ENCODE measurements at places on chromosomes 7 and 10.

GRCh38 chr7:112743811-112744210 is 46.4 kb downstream of the TMEM168 start:
- DNase-seq = no peak

DNA sequence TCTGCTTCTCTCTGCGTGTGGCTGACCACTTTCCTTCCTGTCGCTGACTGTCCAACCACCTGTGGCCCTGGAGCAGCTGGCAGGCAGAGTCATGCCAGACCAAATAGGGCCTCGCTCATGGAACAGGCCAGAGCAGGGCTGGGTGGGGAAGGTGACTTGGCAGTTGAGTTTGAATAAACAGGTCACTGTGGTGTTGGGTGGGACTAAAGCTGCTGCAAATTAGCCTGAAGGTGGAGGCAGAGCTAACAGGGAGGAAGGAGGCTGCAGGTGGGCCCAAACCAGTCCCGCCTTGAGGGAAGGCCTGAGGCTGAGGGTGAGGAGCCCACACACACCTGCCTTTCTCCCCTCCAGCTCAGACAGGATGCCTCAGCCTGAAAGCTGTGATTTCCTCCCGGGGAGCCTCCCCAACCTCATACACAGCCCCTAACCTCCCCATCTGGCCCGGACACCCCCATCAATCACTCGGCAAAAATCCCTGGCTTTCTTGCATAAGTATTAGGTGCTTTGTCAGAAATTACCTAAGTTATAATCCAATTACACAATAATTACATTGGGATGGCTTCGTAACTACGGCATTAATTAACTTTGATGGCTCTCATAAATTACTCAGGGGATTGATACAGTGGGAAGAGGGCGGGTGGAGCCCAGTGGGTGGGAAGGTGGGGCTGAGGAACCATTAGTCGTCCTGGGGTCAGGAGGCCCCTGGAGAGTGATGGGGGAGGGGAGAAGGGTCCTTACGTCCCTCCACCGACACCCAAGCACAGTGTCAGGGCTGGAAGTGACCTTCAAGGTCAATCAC is 97.7 kb upstream of the PCBD1 start:
- DNase-seq = peak; percentile 74

DNA sequence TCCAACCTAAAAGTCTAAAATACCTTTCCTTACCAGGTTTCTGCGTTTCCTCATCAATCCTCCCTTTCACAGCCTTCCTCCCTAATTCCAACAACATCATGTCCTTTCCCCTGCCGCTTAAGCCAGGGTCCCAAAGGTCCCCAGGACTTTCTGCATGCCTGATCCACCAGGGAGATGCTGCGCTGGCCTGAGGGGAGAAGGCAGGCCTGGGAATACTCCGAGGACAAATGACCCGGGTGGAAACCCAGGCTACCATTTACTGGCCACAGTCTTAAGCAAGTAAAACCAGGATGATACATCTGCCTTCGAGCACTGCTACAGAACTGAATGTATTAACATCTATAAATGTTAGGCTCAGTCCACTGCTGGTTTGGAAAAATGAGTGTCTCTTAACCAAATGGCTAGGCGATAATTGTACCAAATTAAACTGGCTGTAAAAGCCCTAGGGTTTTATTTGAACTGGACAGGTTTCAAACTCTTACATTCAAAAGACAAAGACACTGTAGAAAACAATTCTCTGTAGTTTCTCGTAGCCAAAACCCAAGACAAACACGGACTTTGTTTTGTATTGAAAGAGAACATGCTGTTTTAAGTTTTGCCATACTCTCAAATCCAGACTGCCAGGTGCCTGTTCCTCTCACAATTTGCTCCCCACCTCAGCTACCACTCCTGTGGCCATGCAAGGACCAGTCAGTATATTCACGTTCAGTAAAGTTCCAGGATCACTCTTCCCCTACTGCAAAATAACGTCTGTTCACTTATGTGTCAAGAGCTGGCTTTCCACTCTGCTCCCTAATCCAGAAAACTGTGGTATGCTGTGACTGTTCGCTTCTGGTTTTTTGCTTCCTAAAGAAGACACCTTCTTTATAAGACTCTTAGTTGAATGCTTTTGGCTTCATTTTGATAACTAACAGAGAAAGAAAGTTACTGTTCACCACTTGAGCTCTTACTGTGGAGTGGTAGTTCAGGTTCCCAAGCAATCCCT is 145.7 kb downstream of the RNF216 start:
- DNase-seq = no peak

GRCh38 chr10:4941540-4942330 is 21.5 kb upstream of the AKR1C1 start:
- peak; percentile 16 for DNase-seq

DNA sequence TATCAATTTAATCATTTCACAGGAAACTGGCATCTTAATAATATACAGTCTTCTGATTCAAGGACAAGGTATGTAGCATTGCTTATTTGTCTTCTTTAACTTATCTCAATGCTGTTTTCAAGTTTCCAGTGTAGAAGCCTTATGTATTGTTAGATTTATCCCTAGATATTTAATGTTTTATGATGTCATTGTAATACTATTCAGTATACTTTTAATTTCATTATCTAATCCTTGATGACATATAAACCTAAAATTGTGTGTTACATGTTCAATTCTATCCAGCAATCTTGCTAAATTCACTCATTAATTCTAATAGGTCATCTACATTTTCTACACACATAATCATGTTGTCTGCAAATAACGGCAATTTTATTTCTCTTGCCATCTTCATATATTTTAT is 126.3 kb upstream of the SEC61G start:
- DNase-seq = no peak

GRCh38 chr7:24932815-24933214 is 47.2 kb downstream of the OSBPL3 start:
- peak; percentile 72 for DNase-seq

DNA sequence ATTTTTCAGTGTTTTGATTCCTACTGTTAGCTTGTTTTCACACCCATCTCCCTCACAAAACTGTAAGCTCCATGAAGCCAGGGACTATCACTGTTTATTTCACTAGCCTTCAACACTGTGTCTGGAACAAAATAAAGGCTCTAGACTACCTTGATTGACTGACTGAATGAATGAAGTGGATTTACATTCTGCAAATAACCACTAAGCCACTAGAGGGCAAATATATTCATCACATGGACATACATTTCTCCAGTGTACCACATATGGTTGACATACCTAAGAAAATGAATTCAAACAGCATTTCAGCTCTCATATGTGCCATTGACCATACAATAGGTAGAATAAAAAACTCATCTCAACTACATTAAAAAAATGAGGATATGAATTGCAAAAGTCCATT is 185.9 kb downstream of the RAB11FIP2 start:
- peak; percentile 5 for DNase-seq

- DNase-seq = no peak
Measured at GRCh38 chr7:30301751-30302150, 17.4 kb downstream of the ZNRF2 start.

- DNase-seq = no peak
Measured at GRCh38 chr7:80098795-80099194, 35.8 kb upstream of the GNAI1 start.

- DNase-seq = peak; percentile 50
Measured at GRCh38 chr7:82429408-82429807, 14.2 kb downstream of the CACNA2D1 start.

DNA sequence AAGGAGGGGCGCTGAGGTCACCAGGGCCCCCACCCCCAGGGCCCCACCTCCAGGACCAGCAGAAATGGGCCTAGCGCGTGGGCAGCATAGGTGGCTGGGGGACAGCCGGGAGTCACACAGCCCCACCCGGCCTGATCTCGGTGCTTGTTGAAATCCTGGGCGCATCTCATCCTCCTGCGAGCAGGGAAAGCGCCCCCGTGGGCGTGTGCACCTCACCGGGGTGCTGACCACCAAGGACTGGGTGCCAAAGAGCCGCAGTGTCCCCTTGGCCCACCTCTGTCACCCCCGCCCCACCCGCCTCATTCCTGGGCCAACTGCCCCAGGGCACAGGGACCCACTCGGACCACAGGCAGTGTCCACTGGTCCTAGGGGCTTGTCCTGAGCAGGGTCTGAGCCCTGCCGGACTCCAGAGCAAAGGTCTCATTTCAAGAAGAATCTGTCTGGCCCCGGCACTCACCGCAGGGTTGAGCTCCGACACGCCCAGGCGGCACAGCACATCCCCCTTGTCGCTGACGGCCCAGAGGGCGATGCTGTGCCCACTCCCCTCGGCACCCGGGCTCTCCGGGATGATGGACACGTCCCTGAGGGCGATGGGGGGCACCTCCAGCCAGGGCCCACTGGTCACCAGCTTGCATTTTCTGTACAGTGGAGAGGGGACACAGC is 11.4 kb downstream of the BHLHA15 start:
- DNase-seq = no peak

DNA sequence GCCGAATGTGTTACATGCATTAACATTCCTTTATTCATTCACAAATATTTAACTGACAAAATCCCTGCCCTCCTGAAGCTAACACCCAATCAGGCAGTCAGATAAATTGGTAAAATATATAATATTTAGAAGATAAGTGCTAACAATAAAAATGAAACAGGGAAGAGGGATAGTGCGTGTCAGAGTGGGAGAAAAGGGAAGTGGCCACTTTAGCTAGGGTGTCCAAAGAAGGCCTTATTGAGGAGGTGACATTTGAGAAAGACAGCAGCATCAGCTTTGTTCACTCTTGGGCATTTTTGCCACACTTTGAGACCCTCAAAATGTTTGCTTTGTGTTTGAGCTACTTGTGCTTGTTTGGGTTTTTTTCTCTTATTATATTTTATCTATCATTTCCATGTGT is 317.8 kb downstream of the SNX13 start:
- DNase-seq = no peak

GRCh38 chr10:57657164-57657765 is 610.4 kb downstream of the IPMK start:
- DNase-seq = peak; percentile 41

DNA sequence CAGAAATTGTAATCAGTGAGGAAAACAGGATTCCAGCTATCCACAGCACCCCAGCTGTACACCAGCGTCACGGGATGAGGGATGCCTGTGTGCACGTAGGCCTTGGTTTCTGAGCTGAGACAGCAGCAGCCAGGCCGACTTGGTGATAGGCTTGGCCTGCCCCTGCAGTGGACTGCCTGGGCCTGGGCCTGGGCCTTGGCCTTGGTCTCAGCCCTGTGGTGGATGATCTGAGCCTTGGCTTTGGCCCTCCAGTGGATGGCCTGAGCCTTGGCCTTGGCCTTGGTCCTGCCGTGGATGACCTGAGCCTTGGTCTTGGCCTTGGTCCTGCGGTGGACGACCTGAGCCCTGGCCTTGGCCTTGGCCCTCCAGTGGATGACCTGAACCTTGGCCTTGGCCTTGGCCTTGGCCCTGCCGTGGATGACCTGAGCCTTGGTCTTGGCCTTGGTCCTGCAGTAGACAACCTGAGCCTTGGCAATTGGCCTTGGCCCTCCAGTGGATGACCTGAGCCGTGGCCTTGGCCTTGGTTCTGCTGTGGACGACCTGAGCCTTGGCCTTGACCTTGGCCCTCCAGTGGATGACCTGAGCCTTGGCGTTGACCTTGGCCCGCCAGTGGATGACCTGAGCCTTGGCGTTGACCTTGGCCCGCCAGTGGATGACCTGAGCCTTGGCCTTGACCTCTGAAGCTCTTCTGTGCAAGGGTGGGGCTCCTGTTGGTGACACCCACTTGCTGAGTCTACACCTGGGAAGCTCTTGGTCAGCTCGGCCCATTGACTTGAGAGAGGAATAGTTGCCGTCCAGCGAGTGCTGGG is 93.8 kb downstream of the CUX1 start:
- no peak for DNase-seq

DNA sequence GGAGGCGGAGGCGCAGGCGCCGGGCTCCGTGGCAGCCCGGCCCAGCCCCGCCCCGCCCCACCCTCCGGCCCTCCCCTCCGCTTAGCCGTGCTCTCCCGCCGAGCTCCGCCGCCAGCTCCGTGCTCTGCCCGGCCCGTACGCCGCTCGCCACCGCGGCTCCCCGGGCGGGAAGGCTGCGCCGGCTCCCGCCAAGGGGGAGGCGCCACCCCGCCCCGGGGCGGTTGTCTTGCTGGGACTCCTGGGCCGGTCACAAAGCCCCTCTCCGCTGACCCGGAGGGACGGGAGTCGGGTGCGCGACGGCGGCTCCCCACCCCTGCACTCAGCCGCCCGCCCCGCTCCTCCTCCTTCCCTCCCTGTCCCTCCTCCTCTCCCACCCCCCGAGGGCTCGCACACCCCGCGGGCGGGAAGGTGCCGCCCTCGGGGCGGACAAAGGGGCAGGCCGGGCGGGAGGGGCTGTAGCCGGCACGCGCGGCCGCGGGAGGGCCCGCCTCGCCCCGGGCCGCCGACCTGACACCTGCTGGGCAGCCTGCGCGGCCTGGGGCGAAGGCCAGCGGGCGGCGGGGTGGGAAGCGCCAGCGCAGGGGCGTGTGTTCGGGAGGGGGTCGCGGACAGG is 11.5 kb upstream of the SP8 start:
- DNase-seq = peak; percentile 45

GRCh38 chr7:150665089-150665748 is 20.3 kb upstream of the GIMAP2 start:
- no peak for DNase-seq

- peak; percentile 12 for DNase-seq
Measured at GRCh38 chr10:128092454-128092853, 33.8 kb downstream of the MKI67 start.

GRCh38 chr7:90739716-90740115 is 143.6 kb downstream of the CDK14 start:
- no peak for DNase-seq

GRCh38 chr7:138753610-138754009 is 44.2 kb upstream of the TMEM213 start:
- no peak for DNase-seq

DNA sequence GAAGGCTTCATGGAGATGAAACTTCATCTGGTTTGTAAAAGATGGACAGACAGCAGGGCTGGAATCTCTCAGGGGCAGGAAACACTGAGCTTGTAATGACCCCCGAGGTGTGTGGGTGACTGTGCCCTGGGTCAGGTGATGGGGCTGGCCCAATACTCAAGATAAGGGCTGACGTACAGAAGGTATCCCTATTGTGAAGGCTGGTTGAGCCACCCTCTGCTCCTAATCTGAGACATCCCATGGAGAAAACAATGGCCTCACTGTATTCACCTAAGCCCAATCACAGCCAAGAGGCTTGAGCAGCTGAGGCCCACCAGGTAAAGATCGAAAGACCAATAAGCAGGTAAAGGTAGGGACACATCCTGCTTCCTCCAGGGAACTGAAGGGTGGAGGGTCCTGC is 34.8 kb upstream of the NUB1 start:
- no peak for DNase-seq

- DNase-seq = no peak
Measured at GRCh38 chr10:133466683-133467275, 13.0 kb downstream of the SCART1 start.

- no peak for DNase-seq
Measured at GRCh38 chr7:37709631-37710509, 26.3 kb downstream of the GPR141 start.

Data from M059J (cell line).